HS-5 (cell line): ENCODE measurements at places on chromosomes 16 and 17.

DNA sequence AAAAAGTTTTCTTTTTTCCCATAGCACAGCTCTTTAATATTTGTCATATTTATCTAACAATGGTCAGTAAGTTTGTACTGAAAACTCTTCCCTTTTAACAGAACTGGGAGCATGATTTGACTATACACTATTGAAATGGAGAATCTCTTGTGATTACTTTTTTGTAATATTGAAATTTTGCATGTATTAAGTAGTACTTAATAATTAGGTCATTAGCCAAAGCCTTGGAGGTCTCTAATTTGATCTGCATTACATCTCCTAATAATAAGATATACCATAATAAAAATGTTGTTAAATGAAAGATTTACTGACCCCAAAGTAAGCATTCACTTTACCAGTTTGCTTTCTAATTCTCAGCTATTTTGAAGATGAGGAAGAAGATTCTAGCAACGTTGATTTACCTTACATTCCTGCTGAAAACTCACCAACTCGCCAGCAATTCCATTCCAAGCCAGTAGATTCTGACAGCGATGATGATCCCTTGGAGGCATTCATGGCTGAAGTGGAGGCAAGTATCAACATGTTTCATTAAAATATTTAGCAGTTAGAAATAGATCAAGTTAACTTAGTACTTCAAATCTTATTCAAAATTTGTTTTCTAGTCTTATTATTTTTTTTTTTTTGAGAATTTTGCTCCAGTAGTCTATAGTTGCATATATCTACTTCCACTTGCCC, 18.2 kb downstream of the DDX42 start:
- no peak for DNase-seq

DNA sequence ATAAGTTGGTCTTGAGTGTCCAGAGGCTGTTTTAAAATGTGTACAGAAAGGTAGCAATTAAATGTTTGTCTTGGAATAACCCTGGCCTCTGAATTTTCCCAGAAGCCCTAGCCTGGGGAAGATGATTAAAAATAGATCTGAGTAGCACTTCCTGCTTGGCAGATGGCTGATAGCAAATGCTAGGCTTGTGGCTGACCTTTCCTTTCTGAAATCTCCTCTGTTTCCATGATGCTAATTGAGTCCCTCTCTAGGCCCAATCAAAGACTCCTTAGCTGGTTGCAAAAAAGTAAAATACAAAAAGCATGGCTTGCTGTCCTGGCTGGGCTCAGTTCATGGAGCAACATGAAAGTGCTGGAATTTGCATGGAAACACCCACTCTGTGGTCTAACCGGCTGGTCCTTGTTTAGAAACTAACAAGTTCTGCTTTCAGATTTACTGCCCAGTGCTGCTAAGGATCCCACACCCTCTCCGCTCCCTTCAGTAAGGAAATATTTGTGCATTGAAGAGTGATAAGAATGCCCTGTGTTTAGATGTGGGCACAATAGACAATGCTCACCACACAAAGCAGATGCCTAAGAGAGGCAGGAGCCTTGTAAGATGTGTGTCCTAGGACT, 40.8 kb downstream of the YPEL2 start:
- no peak for DNase-seq

- DNase-seq = no peak
Measured at GRCh38 chr17:28193241-28193640, 125.8 kb upstream of the TMEM97 start.

- DNase-seq = no peak
Measured at GRCh38 chr16:84247331-84247730, 7.5 kb upstream of the KCNG4 start.

DNA sequence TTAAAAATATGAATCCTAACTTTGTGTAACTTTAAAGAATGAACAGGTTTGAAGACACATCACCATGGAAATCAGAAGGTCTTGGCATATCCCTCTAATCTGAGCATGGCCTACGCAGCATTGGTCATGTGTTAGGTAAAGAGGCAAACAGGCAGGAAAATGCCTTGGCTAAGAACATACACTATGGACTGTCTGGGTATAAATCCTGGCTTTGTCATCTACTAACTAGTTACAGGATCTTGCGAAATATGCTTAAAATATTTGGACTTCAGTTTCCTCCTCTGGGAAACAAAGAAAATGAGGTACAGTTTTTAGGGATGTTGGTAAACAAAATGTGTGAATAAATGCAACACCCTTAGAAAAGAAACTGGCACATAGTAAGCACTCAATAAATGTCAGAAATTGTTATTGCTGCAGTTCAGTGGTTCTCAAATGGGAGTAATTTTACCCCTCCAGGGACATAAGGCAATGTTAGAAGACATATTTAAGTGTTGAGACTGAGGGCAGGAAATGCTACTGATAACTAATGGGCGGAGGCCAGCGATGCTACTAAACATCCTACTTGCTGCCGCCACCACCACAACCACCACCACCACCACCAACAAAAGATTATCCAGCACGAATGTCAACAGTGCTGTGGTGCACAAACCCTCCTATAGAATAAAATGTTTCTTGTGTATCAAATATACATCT, 770.8 kb upstream of the SOX9 start:
- peak; percentile 1 for DNase-seq

- DNase-seq = no peak
Measured at GRCh38 chr16:19578378-19578971, 23.0 kb downstream of the VPS35L start.

- no peak for DNase-seq
Measured at GRCh38 chr17:65584604-65585521, 23.4 kb upstream of the AXIN2 start.

- no peak for DNase-seq
Measured at GRCh38 chr16:85164838-85165516, 52.7 kb upstream of the CIBAR2 start.

GRCh38 chr17:66302761-66303626, 581 bp downstream of the PRKCA start:
- no peak for DNase-seq

GRCh38 chr17:1454541-1454940, 1.5 kb downstream of the CRK start:
- no peak for DNase-seq

GRCh38 chr16:85428899-85429775, 184.0 kb upstream of the GSE1 start:
- no peak for DNase-seq
